ENCODE measurements at places on chromosomes 7 and 10.

DNA sequence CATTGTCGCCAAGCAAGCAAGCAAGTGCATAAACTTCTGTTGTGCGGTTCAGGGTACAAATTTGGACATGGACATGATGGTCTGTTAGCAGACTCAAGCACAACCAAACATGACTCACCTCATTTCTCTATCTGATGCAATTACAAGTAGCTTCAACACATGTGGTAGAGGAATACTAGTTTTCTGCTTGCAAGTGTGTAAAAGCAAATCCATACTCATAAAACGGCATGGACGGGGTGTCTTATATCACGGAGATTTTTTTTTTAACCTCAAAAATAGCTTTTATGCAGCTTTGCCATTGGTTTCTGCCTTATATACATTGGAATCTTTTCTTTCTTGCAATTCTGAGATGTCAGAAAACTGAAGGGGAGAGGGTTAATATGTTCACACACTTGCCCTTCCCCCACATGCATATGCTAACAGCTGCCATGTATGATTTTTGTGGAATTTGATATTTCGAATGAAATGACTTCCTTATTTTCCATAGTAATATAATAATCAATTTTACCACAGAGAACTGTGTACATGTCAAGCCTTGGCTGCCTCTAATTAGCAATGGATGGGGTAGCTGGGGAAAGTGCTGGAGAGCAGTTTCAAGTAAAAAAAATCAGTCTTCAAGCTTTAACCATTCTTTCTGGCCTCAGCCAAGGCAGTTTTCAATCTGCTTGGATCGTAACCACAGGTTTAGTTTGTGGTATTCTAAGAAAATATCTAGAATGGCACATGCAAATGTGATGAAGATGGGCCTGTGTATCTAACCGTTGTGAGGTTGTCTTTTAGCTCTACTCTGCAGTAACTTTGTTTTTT, 106.0 kb upstream of the PDCD4 start:
- no peak for DNase-seq

DNA sequence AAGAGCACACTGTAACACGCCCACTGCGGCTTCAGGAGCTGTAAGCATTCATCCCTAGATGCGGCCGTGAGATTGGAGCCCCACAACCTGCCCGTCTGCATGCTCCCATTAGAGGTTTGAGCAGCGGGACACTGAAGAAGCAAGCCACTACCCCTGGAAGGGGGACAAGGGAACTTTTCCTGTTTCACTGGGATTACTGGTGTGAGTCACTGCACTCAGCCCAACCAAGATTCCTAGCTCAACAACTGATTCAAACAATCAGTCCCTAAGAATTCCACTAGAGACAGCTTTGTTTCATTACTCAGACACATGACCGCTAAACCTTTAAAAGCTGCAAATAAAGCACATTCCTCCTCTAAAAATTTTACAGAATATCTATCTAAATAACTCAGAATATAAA, 69.8 kb downstream of the ORC5 start:
- DNase-seq: no peak

DNA sequence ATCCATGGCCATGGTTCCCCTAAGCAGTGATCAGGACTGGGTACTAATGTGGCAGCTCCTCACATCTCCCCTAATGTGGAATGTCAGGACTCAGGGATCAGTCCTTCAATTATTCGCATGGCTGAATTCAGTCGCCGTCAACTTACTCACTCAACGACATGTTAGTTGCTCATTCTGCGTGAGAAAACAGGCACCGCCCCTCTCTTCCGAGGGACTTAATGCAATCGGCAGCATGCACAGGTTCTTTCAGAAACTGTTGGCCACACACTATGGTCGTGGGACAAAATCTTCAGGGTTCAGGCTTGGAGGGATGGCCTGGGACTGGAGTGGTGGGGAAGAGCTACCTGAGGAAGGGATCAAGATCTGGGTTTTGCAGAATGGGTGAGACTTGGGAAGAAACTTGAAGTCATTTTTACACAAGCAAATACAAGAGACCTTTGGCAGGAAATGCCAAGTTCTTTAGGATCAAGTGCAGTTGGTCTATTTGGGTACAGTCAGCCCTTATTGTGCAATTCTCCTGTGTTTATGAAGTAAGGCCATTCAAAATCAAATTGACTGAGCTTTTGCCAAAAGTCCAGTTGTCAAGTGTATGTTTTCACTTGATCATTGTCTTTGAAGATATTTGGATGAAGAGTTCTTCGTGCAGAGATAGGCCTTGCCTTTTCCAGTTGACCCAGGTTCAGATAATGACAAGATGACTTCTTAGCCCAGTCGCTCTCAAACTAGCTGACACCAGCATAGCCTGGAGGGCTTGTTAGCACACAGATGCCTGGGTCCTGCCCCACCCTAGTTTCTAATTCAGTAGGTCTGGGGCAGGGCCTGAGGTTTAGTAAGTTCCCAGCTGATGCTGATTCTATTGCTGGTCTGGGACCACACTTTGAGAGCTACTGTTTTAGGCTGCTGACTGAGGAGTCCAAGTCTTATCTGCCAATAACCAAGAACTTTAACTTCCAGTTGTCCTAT, 48.5 kb downstream of the LRRC18 start:
- no peak for DNase-seq

GRCh38 chr7:99255463-99255862, 17.2 kb upstream of the MYH16 start:
- DNase-seq: no peak

GRCh38 chr7:43756368-43757072, 2.0 kb upstream of the BLVRA start:
- no peak for DNase-seq

DNA sequence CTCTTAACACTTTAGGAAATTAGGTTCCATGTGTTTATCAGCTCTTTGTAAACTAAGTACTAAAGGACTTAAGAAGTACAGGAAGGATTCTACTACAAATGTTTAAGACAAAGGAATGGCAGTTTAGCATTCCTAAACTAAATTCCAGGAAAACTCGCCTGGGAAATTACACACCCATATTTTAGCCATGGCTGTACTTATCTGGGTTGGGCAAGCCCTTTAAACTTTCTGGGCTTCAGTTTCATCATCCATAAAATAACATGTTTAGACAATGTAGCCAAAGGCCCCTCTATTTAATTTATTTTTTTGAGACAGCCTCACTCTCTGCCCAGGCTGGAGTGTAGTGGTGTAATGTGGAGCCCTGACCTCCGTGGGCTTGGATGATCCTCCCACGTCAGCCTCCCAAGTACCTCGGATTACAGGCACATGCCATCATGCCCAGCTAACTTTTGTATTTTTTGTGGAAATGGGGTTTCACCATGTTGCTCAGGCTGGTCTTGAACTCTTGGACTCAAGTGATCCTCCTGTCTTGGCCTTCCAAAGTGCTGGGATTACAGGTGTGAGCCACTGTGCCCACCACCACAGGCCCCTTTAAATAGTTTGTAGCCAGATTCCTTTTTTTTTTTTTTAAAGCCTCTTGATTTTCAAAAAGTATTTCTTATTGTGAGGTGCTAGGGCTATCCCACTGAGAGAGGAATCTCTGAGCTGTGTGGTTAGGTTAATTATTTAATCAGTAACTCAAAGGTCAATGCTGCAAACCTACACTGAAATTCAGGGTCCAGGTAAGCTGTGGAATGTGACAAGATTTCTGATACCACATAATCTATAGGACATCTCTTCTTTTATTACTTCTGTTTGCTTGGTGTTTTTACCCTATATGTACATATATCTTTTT, 32.1 kb downstream of the TMEM60 start:
- no peak for DNase-seq

GRCh38 chr10:117554241-117554814, 11.8 kb downstream of the EMX2 start:
- no peak for DNase-seq

DNA sequence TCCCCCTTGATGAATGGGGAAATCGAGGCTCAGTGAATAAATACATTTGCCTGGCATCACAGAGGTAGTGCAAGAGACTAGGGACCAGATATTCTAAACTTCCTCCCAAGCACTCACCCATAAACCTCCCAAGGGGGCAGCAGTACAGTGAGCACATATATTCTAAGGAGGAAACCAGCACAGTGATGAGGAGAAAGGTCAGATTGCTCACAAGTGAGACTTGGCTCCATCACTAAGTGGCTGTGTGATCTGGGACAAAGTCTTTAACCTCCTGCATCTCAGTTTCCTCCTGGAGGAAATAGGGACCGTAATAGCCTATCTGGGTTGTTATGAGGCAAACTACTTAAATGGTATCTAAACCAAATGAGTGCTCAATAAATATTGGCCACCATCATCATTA, 4.3 kb downstream of the PLXNA4 start:
- DNase-seq: no peak

GRCh38 chr7:2357571-2357970, 2.9 kb downstream of the EIF3B start:
- no peak for DNase-seq

- no peak for DNase-seq
Measured at GRCh38 chr10:4131407-4132215, 346.6 kb upstream of the KLF6 start.

DNA sequence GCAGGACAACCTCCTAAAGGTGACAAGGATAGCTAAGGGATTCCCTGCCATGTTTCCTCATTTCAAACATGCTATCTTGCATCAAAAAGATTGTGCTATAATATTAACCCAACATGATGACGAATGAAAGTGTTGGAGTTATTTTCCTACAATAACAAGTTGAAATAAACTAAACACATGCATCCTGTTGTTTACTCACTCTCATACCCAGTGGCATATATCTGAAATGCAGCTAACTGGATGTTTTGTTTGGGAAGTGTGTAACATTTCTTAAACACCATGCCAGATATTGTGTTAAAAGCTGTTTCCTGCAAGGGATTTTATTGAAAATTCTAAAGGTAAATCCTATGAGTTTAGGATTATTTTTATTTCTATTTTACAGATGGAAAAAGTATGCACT, 139.6 kb downstream of the TFPI2 start:
- DNase-seq: no peak

- DNase-seq: no peak
Measured at GRCh38 chr10:121448766-121449421, 149.3 kb downstream of the FGFR2 start.

GRCh38 chr7:16728811-16729210, 24.7 kb upstream of the TSPAN13 start:
- no peak for DNase-seq

DNA sequence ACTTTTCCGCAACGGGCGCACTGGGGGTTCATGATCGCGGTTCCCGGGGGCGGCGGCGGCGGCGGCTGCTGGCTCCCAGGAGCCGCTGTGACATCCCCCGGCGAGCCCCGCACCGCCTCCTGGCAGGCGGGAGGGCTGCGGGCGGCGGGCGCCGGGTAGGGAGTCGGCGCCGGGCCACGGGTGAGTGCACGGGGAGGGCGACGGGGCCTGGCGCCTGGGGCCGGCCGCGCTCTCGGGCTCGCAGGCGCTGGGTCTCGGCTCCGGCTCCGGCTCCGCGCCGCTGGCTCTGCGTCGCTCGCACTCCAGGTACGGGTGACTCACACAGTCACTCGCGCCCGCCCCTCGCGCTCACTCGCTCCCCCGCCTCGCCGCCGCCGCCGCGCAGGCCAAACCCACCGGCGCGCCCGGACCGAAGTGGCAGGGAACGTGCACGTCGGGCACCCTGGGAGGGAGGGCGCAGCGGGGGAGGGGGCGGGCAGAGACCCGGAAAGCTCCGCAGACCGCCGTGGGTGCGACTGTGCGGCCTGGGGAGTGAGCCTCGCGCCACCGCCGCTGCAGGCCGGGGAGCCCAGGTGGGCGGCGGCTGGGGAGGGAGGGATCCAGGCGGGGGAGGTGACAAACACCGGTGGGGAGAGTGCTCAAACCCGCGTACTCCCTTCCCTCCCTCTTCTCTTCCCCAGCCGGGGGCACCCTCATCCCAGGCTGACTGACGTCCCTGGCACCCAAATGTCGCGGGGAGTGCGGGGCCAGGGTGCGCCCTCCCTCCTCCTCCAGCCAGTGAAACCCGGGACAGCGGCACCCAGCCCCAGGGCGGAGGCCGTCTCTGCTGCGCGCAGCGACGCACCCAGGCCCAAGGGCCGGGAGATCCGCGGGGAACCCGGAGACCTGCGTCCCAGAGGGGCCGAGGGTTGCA, 276.9 kb upstream of the NEBL start:
- no peak for DNase-seq

- DNase-seq: no peak
Measured at GRCh38 chr7:98211221-98211675, at the start of gene BHLHA15. BHLHA15 (plus strand) TSS chr7:98211439; CDS start chr7:98212310, 871 bp downstream.

DNA sequence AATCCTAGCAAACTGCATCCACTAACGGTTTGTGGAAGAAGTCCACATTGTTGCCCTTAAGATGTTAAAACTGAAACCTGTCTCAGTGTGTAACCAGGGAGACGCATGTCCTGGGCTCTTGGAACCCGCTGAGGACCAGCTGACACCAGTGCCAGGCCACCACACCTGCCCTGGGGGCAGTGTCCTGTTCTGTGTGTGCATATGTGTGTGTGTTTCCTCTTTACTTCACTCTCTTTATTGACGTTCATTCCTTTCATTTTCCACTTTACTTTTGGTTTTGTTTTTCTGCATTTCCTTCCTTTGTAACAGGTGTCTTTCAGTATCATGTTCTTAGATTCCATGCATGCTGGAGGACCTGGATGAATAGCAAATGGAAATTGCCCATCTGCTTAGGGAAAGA, 83.8 kb downstream of the TEX36 start:
- DNase-seq: no peak

DNA sequence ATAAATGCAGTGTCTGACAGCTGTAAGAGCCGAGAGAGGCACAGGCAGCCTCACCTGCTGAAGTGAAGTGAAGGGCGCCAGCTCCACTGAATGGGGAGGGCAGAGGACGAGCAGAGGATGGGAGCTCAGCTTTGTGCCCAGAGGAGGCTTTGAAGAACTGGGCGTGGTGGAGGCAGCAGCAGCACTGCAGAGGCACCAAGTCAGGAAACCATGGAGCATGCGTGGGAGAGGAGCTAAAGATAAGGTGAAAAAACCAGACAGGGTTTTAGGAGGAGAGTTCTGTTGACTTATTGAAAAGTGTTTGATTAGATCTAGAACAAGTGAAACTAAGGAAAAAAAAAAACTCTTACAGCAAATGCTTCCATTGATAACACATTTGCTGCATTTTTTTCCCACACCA, 216.4 kb downstream of the CXCL12 start:
- no peak for DNase-seq

GRCh38 chr10:125982260-125982948, 86.0 kb downstream of the FANK1 start:
- peak; percentile 40 for DNase-seq

GRCh38 chr10:103849212-103849877, 6.0 kb downstream of the SH3PXD2A start:
- DNase-seq: no peak

GRCh38 chr7:1359681-1360485, 99.4 kb downstream of the MICALL2 start:
- no peak for DNase-seq

DNA sequence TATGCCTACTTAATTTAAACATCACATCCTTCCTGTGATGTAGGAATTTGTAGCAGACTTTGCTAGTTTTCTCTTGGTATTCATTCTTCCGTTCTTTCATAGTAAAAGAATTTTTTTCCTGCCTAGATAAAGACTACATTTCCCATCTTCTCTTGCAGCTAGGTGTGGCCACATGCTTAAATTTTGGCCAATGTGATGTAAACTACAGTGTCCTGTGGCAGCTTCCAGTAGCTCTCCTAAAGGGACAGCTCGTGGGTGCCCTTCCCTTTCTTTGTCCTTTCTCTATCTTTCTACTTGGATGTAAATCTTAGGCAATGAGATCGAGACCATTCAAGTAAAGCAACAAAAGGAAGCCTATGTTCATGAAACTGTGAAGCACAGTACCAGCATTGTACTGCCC, 58.6 kb downstream of the ASAH2B start:
- no peak for DNase-seq

GRCh38 chr10:122756656-122757055, 57.0 kb upstream of the C10orf120 start:
- DNase-seq: no peak

GRCh38 chr10:133530506-133530905, 3.3 kb downstream of the CYP2E1 start:
- DNase-seq: no peak
